NCI-H2081 treated with DMSO at 0.1 percent for 48 hours (cell line): ENCODE measurements at places on chromosomes 5 and 9.

DNA sequence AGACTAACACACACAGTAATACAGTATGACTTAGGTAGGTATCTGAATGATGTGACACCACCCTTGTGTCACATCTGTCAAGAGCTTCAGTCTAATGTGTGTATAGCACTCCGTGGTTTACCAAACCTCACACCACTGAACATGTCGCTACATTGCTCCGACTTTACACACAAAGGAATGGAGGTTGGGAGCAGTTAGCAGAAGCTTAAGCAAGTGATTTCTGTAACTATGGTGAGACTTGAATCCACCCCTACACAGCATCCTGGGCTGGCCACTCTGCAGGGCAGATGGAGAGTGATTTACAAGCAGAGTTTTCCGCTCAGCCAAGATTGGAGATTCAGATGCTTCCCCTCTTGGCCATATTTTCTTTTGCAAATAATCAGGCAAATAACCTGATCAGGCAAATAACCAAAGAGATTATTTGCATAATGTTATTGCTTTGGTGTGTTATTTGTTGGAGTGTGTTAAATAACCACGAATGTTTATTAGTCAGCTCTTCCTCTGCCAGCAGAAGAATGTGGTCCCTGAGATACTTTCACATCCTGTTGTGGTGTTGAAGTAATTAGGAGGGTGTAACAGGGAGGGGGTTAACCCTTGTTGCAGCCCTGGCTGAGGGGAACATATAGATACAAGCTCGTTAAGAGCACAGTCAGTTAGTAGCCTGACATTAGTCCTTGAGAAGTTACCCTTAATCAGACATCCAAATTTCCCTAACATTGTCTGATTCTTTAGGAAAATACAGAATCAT lies 92.8 kb downstream of the SNX18 start:
- DNase-seq, result no peak

DNA sequence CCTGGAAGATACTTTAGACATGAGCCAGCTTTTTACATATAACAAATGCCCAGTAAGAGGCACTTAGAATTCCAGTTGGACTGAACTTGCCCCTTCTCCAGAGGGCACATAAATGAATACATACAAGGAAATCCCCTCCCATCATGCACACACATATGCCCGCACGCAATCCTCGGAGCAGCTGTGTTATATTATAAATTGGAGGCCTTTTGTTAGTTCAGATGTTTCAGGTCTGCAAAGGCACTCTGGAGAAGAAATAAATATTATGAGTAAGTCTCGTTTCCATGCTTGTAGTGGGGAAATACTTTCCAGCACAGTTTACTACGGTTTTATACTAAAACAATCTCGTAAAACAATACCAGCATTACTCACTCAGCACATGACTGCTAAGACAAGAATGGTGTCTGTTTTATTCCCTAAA lies 17.6 kb upstream of the MUSK start:
- DNase-seq, result no peak

GRCh38 chr9:4141296-4141695 lies 158.6 kb downstream of the GLIS3 start:
- DNase-seq, result no peak

DNA sequence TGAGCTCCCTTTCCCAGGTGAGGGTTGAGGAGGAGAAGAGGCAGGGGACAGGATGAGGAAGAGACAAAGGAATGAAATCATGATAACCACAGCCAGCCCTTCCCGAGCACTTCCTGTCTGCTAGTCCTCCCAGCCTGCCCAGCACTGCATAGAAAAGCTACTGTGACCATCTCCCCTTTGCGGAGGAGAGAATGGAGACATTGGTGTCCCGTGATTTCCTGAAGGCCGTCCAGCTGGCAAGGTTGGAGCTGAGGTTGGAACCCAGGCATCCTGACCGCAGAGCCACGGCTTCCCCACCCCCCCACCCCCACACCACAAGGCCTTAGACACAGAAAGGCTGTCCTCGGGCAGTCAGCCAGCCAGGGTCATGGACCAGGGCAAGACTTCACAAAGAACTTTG lies 131.1 kb upstream of the ICE1 start:
- DNase-seq, result no peak

GRCh38 chr5:137342764-137343163 lies 156.4 kb downstream of the SPOCK1 start:
- DNase-seq, result no peak

GRCh38 chr5:139837711-139838380 lies 42.2 kb downstream of the PSD2 start:
- no peak for DNase-seq

- no peak for DNase-seq
These were observed 20.6 kb downstream of the IRF1 start for GRCh38 chr5:132470010-132470392.

DNA sequence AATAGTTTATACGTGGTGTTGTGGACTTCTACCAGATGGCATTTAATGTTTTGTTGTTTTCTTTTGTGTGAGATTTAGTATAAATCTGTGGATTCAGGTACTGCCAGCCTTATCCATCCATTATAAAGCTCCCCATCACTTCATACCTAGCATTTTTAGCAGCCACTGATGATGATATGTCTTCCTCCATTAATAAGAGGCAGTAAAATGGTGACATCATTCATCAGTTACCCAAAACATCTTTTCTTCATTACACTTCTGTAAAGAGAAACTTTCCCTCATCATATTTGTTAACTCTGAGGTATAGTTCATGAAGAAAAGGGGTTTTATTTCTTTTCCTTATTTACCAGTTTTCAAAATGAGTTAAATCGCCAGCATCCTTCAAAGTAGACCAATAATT lies 19.4 kb downstream of the CHD1 start:
- DNase-seq, result no peak

GRCh38 chr9:118091711-118092500 lies 387.7 kb downstream of the TLR4 start:
- no peak for DNase-seq

GRCh38 chr9:112582371-112583262 lies 96.0 kb downstream of the KIAA1958 start:
- DNase-seq, result no peak

DNA sequence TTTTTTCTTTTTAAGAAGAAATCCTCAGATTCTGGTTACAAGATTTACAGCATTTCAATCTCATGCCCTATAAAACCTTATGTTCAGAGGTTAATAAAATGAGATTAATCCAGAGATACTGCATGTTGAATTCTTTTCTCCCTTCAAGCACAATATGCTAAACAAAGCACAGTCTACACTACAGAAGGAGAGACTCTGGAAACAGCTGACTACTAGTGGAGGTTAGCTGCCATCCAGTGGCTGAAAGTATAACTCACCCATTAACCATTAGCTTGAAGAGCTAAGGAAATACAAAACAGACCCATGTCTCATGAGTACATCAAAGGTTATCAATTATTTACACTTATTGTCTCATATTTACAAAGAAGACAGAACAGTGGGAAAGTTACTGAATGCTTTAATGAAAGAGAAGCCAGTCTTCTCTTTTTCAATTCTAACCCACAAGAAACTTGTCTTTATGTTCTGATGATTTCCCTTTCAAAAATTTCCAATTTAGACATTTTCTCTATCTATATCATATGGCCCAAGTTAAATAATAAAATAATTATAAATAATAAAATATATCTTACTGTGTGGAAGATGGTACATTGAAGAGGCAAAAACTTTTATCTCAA lies 12.7 kb upstream of the DNAH5 start:
- DNase-seq, result peak; percentile 85

- DNase-seq, result no peak
These were observed 23.7 kb upstream of the MROH2B start for GRCh38 chr5:41094871-41095270.

DNA sequence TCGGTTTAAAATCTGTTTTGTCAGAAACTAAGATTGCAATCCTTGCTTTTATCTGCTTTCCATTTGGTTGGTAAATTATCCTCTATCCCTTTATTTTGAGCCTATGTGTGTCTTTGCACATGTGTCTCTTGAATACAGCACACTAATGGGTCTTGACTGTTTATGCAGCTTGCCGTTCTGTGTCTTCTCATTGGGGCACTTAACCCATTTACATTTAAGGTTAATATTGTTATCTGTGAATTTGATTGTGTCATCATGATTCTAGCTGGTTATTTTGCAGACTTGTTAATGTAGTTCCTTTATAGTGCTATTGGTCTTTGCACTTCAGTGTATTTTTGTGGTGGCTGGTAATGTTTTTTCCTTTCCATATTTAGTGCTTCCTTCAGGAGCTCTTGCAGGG lies 36.3 kb upstream of the SMIM15 start:
- no peak for DNase-seq

DNA sequence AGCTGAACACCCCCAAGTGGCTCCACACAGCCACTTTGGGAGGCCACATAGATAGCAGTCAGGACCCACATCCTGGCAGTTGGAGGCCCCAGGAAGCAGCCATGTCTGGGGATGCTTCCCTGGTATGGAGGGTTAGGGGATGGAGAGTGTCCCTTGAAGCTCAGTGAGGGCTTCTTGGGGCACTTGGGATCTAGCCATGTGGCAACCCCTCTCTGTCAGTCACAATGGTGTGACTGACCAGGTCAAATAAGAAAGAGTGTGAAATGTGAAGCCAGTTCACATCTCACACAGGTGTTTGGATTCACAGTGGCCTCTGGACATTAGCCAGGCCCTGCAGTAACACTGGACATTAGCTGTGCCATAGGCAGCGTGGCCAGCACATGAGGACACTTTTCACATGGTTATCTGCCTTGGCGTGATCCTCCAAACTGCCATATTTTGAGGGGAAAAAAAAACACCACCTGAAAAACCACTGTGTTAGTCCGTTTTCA lies 53.9 kb upstream of the IL17B start:
- no peak for DNase-seq

DNA sequence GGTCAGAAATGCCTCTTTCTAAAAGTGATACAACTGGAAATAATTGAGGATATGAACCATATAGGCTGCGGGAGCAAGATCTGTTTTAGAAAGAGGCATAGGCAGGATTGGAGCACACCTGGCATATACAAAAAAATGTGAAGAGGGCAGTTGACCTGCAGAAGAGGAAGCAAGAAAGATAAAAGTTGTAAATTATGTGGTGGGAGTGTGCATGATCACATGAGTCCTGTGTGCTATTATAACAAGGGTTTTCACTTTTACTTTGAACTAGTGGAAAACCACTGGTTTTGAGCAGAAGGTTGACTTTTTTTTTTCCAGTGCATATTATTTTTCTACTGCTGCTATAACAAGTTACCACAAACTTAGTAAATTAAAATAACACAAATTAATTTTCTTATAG lies 489.3 kb downstream of the ANXA1 start:
- no peak for DNase-seq

DNA sequence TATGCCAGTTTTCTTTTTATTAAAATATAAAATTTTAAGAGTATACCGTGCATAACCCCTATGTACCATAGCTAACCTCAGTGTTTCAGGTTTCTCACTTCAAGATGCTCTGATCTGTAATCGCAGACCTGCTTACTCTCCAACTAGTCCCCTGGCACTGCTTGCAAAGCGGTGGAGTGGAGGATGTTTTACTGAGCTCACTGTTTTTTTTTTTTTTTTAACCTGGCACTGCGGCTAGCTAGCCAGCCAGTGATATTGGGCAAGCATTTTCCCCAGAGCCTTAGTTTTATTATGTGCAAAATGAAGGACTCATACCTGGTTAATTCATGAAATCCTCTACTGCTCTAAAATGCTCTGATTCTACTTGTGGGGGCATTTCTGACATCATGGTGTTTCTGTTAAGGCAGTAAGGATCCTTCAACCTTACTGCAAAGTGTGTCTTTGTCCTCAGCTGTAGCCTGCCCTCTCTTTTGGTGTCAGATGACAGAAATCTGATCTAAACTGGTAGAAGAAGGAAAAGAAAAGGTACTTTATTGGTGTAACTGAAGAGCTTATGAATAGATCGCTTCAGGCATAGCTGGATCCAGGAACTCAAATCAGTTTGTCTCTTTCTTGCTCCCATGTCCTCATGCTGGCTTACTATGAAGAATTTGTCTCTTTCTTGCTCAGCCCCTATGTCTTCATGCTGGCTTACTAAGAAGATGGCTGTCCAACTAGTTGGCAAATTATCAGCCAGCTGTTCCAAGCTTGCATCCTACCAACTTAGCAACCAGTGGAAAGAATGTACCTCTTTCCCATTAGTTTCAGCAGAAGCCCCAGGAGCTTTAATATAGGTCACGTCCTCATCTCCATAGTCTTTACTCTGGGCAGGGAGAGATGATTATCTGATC lies 59.8 kb downstream of the DOCK2 start:
- DNase-seq, result no peak

DNA sequence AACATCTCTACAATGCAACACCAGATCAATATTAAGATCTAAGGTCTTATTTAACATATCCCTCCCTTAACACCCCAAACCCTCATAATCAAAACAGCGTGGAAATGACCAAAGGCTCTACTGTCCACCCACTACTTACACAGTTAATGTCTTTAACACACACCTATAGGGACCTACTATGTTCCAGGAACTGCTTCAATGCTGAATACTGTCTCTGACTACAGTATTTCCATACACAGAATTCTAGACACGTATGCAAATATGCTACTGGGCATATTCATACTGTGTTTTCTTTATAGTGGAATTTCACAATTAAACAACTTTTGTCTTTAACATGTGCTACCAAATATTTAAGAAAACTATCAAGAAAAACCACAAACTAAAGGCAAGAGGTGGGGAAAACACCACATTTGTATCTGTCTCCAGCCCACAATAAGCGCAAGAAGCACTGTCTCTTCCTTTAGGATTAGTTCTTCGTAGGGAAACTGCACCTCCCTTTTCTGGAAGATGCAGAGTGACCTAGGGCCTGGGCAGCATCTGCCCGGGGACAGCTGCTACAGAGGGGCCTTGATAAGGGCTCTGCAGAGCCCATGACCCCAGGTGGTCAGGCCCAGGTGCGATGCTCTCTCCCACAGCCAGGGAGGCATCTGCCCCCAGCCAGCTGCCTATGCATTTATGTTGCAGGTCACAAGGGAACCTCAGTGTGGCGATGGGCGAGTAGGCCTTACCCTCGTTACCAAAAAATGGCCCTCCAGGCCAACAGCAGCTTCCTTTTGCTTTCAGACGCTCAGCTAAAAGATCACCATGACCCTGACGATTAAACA lies 55.2 kb downstream of the PSMB7 start:
- DNase-seq, result no peak

DNA sequence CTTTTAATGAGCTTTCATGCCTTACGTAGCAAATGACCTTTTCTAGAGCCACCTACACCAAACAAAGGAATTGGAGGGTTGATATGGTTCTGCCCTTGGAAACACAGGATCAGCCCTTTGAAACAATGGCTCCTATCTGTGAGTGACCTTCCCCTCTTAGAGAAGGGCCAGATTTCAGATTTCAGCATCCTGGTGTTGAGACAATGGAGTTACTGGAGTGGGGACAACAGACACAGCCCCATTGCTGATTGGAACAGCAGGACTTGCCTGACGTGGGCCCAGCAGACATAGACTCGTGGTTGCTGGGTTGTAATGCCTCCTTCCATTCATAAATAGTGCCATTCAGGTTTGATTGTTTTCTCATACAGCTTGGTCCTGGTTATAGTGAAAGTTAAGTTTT lies 96.0 kb downstream of the GALNT10 start:
- DNase-seq, result no peak
